Left lobe of liver (tissue), 2 donors: ENCODE measurements at places on chromosomes 5 and 9. TPM values are rescaled to one million over a fixed set of nuclear protein-coding genes. Genes with fewer than 3 reads are reported as not detected.

The CCNH gene
- total RNA-seq = 19.2 TPM

The CKMT2 gene
- total RNA-seq = 0.78 TPM

The GRXCR2 gene
- total RNA-seq = not detected

The ELOVL7 gene
- 0.60 TPM for total RNA-seq

The PCDHAC1 gene
- 0.28 TPM for total RNA-seq

- no peak for DNase-seq
Measured at GRCh38 chr5:100789694-100790093, 113.4 kb downstream of the ST8SIA4 start.

DNA sequence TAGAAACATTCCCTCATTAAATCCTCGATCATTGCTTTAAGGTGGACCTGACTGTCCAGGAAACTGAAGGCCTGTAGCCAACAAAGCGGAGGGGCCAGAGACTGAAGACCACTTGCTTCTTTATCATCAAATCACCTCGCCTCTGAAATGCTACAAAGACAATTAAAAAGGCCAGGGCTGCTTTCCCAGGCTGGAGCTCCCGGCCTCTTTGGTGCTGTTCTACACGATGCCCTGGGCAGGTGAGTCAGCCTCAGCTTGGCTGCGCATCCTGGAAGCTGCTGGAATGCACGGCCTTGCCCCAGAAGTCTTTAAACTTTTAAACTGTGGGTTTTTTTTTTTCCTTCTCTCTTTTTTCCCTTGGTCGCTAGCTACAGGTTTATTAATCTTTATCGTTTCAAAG lies 46.5 kb downstream of the SH3PXD2B start:
- DNase-seq = no peak

- DNase-seq = no peak
Measured at GRCh38 chr5:135425641-135426040, 21.5 kb downstream of the DCANP1 start.

DNA sequence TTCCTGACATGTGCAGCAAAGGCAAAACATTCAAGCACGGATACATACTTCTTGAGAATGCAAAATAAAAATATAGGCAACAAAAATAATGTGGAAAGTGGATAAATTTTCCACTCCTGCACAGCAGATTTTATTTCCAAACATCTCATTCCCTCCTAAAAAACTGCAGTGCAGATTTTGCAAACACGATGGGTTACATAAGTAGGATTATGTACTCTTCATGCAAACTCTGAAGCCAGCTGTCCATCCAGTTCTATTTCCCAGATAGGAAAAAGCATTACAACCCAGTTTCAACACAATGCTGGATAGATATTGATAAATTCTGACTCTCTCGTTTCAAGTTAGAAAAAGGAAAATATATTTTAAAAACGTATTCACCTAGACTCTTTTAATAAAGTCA lies 52.7 kb upstream of the CCNG1 start:
- DNase-seq = no peak

GRCh38 chr9:6575324-6576034 lies 70.0 kb downstream of the GLDC start:
- DNase-seq = no peak

DNA sequence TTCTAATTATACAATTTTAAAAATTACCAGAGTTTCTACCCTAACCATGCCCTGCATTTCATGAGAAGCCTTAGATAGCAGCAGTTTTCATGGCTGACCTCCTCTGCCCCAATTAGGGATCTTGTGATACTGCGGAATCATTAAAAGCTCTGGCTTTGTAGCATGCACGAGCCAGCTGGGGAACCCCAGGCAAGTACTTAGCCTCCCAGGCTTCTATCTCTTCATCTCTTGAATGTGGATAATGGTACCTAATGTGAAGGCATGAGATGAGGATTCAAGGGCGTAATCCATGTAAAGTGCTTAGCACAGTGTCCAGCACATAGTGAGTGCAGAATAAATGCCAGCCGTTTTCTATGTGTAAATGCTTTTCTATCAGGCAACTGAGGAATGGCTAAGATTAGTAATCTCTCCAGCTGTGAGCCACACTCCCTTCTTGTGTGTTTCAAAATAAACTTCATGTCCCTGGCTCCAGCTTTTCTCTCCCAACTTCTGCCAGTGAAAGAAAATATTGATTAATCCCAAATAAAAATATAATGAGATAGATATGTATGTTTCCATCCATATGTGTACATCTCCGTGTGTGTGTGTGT lies 88.4 kb downstream of the APBA1 start:
- DNase-seq = no peak

DNA sequence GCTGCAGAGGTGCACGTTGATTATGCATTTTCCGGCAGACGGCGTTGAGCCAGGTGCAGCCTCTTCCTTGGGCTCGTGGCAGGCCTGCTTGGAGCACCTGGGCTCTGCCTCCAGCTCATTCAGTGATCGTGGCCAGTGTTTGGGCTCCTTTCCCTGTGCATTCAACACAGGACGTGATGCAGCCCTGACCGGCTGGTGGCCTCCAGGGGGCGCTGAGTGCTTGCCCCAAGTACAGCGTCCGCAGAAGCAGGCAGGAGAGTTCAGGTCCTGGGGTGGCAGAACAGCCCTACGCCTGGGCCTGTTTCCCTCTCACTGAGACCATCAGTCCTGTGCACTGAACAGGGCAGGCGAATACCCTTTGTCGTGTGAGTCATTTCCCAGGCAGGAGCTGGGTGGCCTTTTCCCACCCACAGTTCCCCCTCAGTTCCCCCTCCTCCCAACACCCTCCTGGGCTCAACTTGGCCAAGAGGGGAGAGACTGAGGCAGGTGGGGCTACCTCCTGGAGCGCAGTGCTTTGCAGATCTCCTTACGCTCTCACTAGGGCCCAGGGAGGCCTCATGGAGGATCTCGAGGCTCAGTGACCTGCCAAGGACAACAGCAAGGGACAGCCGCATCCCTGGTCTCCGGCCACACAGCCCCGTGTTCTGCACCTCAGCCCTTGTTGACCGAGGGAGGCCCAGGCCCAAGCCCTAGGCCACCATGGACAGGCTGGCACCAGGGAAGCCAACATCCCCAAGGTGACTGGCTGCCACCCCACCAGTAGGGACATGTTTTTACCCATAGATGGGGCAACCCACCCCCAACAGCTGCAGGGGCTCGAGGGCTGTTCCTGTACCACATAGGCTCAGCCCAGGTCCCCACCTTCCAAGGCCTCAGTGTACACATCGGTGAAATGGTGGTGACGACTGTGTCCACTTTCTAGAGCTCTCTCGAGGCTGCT lies 52.9 kb downstream of the LRSAM1 start:
- peak; percentile 83 for DNase-seq

GRCh38 chr5:178474562-178475184 lies 115.5 kb downstream of the COL23A1 start:
- peak; percentile 28 for DNase-seq

DNA sequence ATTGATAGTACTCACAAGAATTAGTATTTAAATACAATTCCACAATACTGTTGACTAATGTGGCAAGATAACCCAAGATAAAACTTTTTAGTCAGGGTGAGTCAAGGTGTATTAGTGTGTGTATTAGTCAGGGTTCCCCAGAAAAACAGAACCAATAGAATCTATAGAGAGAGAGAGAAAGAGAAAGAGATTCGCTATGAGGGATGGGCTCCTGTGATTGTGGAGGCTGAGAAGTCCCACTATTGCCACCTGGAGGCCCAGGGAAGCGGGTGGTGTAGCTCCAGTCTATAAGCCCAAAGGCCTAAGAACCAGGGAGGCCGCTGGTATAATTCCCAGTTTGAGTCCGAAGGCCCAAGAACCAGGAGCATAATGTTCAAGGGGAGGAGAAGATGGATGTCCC lies 10.0 kb upstream of the SHISAL2B start:
- DNase-seq = no peak

DNA sequence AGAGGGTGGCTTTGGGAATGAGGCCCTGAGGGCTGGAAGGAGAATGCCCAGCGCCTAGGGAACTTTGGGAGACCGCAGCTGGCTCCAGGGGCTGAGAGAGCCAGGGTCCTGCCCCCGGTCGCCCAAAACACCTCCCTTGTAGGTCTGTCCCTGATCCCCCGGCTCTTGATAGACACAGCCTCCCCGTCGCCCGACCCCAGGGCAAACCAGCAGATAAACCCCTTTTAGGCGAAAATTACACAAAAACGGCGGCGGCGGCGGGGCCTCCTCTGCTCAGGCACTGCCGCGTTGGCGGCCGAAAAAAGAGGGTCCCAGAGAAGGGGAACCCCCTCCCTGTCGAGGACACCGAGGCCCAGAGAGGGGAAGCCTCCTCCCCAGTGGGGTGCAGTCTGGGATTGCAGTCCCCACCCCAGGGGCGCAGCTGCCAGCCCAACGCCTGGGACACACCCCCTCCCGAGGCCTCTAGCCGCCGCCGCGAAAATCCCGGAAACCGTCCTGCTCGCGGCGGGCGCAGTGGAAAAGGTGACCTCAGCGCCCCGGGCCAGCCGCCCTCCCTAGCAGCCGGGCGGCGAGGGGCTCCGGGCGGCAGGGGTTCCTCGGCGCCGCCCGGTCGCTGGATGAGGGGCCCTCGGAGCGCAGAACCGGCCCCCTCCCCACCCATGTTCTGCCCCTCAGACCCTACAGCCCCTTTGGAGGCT lies 3.1 kb upstream of the BARX1 start:
- DNase-seq = no peak

DNA sequence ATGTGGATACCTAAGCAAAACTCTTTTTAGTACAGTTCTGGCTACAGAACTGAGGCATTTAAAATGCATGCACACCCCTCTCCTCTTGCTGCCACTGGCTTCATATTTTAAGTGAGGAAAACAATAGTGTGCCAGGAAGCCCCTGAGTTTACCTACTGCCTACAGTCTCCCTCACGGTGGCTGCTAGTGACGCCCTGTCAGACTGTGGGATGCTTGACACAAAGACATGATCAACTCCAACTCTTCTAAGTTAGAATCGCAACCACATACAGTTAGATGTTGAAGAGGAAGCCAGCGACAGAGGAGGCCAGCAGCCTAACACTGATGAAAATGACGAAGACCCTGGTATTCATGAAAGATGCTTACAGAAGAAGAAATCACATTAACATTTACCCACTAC lies 1.3 kb downstream of the SEC16A start:
- no peak for DNase-seq

GRCh38 chr9:93960221-93960970 lies 5.2 kb upstream of the BARX1 start:
- DNase-seq = no peak

DNA sequence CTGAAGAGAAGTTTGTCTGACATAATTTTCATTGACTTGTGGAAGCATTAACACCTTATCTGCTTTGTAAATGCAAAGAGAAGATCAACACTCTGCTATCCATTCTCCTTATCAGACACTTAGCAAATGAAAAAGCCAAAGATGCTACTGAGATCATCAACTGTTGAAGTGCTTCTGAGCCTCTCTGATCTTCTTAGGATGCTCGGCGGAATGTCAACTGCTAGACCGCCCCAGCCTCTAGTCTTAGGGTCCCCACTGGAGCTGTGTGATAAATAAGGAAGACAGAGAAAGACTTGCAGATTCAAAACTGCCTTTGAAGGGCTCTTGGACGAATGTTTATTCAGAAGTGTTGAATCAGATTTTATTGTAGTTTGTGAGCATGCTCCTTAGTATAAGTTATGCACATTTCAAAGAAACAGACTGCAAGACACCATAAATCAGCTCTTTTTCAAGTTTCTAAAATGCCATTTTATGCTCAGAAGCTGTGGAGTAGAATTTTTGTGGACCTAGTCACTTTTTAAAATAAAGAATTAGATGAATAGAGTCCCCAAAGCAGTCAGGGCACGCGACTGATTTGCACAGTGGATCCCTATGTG lies 197.9 kb downstream of the DIRAS2 start:
- no peak for DNase-seq

GRCh38 chr9:97564291-97565175 lies 63.1 kb downstream of the TMOD1 start:
- DNase-seq = peak; percentile 47

DNA sequence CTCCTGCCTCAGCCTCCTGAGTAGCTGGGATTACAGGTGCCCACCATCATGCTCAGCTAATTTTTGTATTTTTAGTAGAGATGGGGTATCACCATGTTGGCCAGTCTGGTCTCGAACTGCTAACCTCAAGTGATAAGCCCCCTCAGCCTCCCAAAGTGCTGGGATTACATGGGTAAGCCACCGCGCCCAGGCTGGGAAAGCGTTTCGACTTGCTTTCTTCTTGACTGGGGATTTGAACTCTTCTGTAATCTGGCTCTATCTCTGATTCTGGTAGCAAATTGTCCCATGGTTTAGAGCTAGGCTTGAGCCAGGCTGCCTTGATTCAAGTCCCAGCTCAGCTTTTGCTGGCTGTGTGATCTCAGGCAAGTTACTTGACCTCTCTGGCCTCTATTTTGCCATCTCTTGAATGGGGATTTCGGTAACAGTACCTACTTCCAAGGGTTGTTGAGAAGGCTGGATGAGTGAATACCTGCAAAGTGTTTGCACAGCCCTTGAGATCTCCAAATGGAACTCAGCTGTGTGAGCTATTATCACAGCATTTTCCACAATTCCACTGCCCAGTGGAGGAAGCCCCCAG lies 20.5 kb upstream of the MVB12B start:
- peak; percentile 19 for DNase-seq
